ENCODE measurements at places on chromosomes 2 and 18.

- DNase-seq: no peak
Observed at GRCh38 chr2:12504443-12504842, 212.3 kb upstream of the TRIB2 start.

GRCh38 chr2:51258301-51258700, 226.4 kb upstream of the NRXN1 start:
- DNase-seq: no peak

DNA sequence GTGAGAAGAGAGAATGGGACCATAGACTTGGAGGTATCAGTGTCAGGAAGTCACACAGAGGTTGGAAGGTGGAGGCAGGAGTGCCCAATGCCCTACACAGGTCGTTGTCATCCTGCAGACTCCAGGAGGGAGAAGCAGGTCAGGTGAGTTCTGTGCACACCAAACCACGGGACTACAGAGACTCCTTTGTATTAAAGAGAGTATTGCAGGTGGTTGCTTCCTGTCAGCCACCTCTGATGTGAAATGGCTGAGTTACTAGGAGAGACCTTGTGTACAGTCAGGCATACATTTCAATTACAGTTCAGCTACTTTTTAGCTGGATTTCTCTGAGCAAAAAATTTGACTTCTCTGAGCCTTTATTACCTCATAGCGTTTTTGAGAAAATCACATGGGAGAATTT, 51.6 kb downstream of the SPP2 start:
- no peak for DNase-seq

GRCh38 chr2:144004742-144005141, 515.2 kb downstream of the ZEB2 start:
- DNase-seq: no peak

GRCh38 chr2:49687918-49688317, 533.6 kb upstream of the FSHR start:
- DNase-seq: no peak

GRCh38 chr2:140916410-140916809, 1214.4 kb downstream of the LRP1B start:
- no peak for DNase-seq

DNA sequence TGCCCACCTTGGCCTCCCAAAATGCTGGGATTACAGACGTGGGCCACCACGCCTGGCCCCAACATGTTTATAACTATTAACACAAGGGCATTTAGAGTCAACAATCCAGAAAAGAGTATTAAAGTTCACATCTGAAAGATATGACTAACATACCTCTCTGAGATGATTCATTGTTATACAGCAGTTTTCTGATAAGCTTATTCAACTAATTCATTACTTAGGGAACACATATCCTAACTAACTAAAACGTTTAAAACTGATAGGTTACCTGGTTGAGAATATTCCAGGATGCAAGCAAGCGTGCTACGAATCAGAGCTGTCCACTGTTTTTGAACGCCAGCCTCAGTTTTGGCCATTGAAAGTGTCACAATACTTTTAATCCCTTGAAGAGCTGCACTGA, 34.0 kb upstream of the STRN start:
- peak; percentile 7 for DNase-seq

DNA sequence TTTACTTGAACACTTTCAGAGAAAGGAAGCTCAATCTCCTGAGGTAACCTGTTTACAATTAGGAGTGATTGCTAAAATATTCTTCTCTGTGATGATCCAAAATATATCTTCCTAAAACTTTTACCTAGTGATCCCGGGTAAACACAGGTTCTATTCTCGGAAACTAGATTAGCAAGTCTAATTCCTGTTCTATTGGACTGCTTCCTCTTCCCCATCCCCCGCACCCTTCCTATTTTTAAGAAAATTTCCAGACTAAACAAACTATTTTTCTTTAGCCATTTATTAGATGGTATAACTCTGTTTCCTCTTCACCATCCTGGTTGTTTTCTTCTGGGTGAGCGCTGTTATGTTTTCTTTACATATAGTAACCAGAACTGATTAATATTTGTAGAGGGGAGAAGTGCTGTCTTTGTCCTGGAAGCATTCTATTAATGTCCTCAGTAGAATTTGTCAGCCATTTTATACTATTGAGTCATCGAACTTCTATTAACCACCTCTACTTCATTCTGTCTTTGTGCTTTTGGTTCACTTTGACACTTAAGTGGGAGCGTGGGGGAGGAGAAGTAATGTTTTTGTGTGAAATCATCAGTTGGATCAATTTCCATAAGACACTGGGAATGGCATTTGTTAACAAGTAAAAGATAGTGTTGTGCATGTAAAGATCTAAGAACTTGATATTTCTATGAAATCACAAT, 31.8 kb downstream of the CREB1 start:
- no peak for DNase-seq

Data from HTR-8/SVneo (cell line).